Smooth muscle cell of the pulmonary artery (primary cell): ENCODE measurements at places on chromosomes 7 and 10. TPM values are rescaled to one million over a fixed set of nuclear protein-coding genes. Genes with fewer than 3 reads are reported as not detected.

Gene MMS19
- 54.8 and 63.9 TPM in 2 replicates for total RNA-seq

Gene SEPTIN14
- not detected in 2 replicates for total RNA-seq

Gene ACBD7
- 0.83 and 2.9 TPM in 2 replicates for total RNA-seq

Gene RARRES2
- 0.65 and 1.7 TPM in 2 replicates for total RNA-seq

Gene ADARB2
- total RNA-seq: not detected in 2 replicates

Gene LIPJ
- total RNA-seq: not detected in 2 replicates

Gene ITGA8
- 43.7 and 210 TPM in 2 replicates for total RNA-seq

Gene ARL5B
- 13.3 and 14.6 TPM in 2 replicates for total RNA-seq

Gene PDK4
- total RNA-seq: 0.30 and 3.6 TPM in 2 replicates

Gene HOXA5
- total RNA-seq: 1.2 and 5.1 TPM in 2 replicates

Gene C10orf105
- under 0.01 TPM in 1 of 2 replicates, not detected in the other for total RNA-seq

Gene HOXA2
- total RNA-seq: 1.2 and 1.4 TPM in 2 replicates

Gene MAP3K8
- total RNA-seq: 12.3 and 17.3 TPM in 2 replicates

Gene HDAC9
- 32.7 and 39.9 TPM in 2 replicates for total RNA-seq

Gene ZNF425
- 2.5 and 3.7 TPM in 2 replicates for total RNA-seq

Gene FEZF1
- total RNA-seq: not detected in 2 replicates

Gene CAV1
- 405 and 784 TPM in 2 replicates for total RNA-seq

Gene MMD2
- total RNA-seq: not detected in 2 replicates

Gene FAM25A
- not detected in 2 replicates for total RNA-seq

Gene CUZD1
- total RNA-seq: 0.30 and 0.52 TPM in 2 replicates

Gene UROS
- total RNA-seq: 41.0 and 48.7 TPM in 2 replicates

Gene TMEM273
- total RNA-seq: 0.13 and 0.33 TPM in 2 replicates

Gene CHN2
- total RNA-seq: 0.39 TPM in 1 of 2 replicates, not detected in the other

Gene ANKRD30A
- not detected in 2 replicates for total RNA-seq

Gene CALHM3
- not detected in 2 replicates for total RNA-seq

Gene PTPRZ1
- 0.36 and 0.46 TPM in 2 replicates for total RNA-seq

Gene LRRC18
- total RNA-seq: not detected in 2 replicates

Gene SEMA3E
- total RNA-seq: 0.13 and 0.79 TPM in 2 replicates

Gene PRSS58
- not detected in 2 replicates for total RNA-seq

Gene SUFU
- 7.5 and 7.6 TPM in 2 replicates for total RNA-seq

Gene AGMO
- total RNA-seq: 0.10 and 5.5 TPM in 2 replicates

Gene IRF5
- total RNA-seq: 0.13 TPM in 2 replicates

Gene ATE1
- total RNA-seq: 29.0 and 30.2 TPM in 2 replicates

Gene IDI2
- total RNA-seq: not detected in 2 replicates

Gene GRID1
- total RNA-seq: 0.03 and 0.46 TPM in 2 replicates

Gene ADRB1
- total RNA-seq: not detected in 2 replicates

Gene TRDMT1
- total RNA-seq: 4.2 and 5.2 TPM in 2 replicates

Gene LRRD1
- 0.07 and 0.17 TPM in 2 replicates for total RNA-seq

Gene TLL2
- total RNA-seq: 0.13 and 0.23 TPM in 2 replicates

Gene OR2A12
- total RNA-seq: not detected in 2 replicates

Gene PNLIPRP2
- not detected in 2 replicates for total RNA-seq

Gene SCIN
- total RNA-seq: 0.23 and 1.2 TPM in 2 replicates

Gene HKDC1
- 0.78 and 6.8 TPM in 2 replicates for total RNA-seq

Gene FAM171A1
- 19.7 and 22.8 TPM in 2 replicates for total RNA-seq

Gene NUDCD3
- 113 and 176 TPM in 2 replicates for total RNA-seq

Gene MKX
- total RNA-seq: 0.13 TPM in 1 of 2 replicates, not detected in the other

Gene PLEKHS1
- total RNA-seq: not detected in 2 replicates

Gene ASZ1
- not detected in 2 replicates for total RNA-seq
